Epithelial cell of prostate (primary cell): ENCODE measurements at places on chromosomes 11 and 22.
A peak's percentile ranks its signal among the peaks of the same experiment; 100 is the strongest.

- DNase-seq: no peak
Observed at GRCh38 chr11:123052901-123053721, 8.8 kb downstream of the HSPA8 start.

- no peak for DNase-seq
Observed at GRCh38 chr11:34805937-34806336, 110.2 kb downstream of the APIP start.

- no peak for DNase-seq
Observed at GRCh38 chr11:67561971-67562619, 21.5 kb upstream of the GSTP1 start.

DNA sequence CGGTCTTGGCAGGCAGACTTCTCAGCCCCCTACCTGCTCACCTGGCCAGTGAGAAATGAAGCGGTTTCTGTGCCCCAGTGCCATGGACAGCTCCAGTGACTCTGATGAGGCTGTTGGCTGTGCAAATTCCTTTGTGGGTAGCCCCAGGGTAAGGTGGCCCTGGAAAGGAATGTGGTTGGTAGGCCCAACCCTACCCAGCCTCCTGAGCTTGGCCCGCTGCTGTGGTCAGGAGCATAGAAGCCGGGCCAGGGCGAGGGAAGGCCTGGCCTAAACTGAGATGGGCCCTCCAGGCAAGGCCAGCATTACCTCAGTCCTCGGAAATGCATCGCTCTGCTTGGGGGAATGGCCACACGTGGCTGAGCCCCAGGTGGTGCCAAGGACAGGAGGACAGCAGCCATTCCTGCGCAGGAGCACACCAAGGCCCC is 16.9 kb downstream of the DAGLA start:
- DNase-seq: peak; percentile 60

- no peak for DNase-seq
Observed at GRCh38 chr11:116830184-116830912, 641 bp downstream of the APOC3 start.

DNA sequence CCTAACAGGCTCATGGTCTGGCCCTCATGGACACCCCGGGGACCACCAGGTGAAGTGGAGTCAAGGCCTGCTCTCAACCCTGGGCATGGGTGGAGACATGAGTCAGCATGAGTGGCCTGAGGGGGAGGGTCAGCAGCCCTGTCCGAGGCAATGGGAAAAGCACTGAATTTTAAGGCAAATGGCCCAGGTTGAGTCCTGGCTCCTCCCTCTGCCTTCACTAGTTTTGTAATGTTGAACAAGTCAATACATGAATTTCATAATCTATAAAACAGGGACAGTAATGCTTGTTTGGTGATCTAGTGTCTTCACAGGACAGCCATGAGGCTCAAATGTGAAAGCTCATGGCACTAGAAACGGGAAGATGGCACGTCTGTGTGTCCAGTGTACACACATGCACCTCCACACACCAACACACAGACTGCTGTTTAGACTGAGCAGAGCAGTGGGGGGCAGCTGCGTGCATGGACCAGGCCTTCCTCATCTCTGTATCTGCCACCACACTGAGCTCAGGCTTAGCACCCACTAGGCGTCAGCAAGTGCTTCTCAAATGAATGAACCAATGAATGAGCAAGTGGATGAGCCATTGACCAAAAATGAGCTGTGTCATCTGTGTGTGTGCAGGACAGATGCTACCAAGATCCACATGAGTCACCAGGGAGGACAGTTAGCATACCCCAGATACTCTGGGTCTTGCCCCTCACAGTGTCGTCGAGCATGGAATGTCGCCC is 63.4 kb downstream of the NRXN2 start:
- DNase-seq: peak; percentile 74

DNA sequence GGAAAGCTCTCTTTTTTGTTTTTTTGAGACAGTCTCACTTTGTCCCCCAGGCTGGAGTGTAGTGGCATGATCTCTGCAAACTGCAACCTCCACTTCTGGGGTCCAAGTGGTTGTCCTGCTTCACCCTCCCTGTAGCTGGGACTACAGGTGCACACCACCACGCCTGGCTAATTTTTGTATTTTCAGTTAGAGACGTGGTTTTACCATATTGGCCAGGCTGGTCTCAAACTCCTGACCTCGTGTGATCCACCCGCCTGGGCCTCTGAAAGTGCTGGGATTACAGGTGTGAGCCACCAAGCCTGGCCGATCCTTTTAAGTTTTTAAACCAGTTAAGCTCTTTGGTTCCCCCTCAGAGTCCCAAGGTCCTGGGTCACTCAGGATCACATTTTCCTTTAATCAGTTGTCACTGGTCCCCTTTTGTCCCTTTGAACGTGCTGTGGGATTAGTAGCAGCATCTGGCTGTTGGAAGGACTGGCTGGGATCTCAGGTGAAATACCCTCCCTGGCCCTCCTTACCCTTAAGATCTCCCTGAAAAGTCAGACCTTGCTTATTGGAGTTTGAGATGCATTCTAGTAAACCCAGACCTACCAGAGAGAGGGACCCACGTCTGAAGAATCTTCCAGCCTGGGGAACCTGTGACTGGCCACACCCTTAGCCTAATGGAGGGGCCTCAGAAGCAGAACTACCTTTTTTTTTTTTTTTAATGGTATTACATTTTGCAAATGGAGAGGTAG is 8.1 kb downstream of the MALAT1 start:
- DNase-seq: peak; percentile 89

- DNase-seq: no peak
Observed at GRCh38 chr22:47282851-47283250, 520.4 kb downstream of the TBC1D22A start.

- no peak for DNase-seq
Observed at GRCh38 chr11:2447253-2447950, 2.6 kb downstream of the KCNQ1 start.

DNA sequence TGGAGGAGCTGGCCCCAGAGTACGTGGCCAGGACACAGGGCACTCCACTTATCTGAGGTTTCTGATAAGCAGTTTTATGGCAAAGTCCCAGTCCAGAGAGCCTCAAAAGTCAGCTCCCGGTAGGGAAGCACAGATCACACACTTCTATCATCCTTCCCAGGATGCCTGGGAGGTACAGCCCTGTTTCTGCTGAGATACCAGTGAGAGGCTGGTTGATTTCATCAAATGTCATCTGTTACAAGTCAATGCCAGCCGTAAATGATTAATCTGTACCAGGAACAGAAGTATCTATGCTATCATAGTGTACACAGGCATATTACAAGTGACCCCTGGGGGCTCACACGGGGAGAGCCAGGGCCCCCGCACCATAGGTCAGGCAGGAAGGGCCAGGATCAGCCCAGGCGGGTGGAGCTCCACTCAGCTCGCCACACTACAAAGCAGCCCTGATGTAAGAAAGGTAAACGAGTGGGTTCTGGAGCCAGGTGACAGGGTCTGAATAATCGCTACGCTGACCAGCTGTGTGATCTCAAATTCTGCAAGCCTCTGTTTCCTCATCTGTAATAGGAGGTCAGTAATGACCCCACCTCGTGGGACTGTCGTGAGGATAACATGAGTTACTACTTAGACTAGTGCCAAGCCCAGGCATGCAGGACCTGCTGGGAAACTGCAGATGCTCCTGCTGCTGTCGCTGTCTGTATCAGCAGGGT is 17.6 kb downstream of the PLA2G6 start:
- DNase-seq: no peak
